Left renal pelvis (tissue), 4 donors: ENCODE measurements at places on chromosomes 13 and 19.

- DNase-seq = no peak
Measured at GRCh38 chr19:38149661-38150061, 74.4 kb downstream of the DPF1 start.

DNA sequence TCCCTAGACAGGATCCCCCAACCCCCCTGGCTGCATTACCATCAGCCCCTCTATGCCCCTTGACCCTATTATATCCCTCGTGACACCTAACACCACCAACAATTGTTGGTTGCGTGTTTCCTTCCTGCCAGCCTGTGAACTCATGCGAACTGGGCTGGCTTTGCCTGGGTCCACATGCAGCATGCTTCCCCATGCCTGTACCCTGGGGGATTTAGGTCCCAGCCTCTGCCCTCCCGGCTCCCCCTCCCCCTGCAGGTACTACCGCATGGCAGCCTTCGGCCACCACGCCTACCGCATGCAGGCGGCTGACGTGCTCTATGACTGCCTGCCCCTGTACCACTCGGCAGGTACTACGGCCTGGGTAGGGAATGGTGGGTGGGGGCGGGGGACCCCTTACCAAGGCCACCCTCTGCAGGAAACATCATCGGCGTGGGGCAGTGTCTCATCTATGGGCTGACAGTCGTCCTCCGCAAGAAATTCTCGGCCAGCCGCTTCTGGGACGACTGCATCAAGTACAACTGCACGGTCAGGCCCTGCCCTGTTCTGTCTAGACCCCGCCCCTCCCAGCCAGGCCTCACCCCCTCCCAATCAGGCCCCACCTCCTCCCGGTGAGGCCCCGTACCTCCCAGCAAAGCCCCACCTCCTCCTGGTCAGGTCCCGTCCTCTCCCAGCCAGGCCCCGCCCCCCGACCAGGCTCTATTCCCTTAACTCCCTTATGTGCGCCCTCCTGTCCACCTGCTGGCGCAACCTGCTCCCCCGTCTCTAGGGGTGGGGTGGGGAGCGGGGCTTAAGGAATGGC is 18.5 kb downstream of the SLC27A1 start:
- peak; percentile 65 for DNase-seq

DNA sequence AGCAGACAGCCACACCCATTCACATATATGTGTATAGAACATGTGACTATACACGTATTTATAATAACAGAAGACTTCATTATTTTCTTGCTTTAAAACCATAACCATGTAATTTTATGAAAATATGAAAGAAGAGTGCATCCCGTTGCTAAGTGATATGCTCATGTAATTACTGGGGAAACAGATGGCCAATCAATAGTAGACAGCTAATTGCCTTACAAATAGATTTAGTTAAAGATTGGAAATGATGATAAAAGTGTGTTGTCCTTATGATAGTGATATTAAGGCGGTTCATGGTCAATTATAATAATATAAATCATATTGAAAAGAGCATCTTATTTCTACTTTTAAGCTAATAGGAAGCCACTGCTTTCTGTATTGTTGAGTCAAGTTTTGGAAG is 95.9 kb downstream of the RFC3 start:
- DNase-seq = no peak

GRCh38 chr19:29285187-29285687 is 72.3 kb upstream of the UQCRFS1 start:
- no peak for DNase-seq

DNA sequence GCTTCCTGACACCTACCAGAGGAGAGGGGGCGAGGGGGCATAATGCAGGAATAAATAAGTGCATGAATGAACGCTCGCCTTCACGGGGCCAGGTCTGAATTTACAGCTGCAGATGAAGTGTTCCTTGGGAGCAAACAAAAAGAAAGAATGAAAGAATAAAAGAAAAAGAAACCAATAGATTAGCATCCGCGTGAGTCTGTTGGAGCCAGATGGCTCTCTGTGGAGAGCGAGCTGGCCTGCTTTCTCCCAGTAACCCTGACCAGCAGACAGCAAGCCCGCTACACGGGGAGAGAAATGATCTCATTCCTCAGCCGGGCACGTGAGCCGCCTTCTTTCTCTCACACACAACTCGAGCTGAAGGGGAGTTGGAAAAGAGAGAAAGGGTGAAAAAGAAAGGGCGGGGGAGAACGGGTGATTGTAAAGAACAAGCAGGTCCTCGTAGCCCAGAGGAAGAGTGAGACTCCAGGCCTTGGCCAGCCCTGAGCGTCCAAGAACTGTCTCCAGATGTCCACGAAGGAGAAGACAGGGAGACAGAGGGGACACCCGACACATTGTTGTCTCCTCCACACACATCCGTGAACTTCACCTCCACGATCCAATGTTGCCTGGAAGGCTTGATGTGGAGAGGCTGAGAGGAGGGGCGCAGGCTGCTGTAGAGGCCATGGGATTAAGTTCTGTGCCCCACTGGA is 81.4 kb downstream of the RNASEH2B start:
- DNase-seq = no peak

DNA sequence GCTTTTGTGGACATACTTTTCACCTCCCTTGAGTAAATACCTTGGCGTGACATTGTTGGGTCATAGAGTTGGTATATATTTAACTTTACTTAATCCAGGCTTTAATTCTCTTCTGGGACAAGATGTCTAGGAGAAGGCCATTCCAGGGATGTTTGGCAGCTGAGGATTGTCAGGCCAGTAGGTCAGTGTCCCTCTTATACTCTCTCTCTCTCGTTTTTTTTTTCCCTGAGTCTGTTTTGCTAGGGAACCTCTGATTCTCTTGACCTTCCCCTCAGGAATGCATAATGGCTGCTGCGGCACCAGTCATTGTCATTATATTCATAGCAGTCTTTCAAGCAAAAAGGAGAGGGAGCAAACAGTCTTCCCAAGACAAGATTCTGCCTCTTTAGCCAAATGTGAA is 48.8 kb downstream of the BICRA start:
- DNase-seq = no peak

- no peak for DNase-seq
Measured at GRCh38 chr19:47615714-47616113, 6.8 kb downstream of the BICRA start.

GRCh38 chr13:97261254-97262005 is 39.3 kb downstream of the MBNL2 start:
- DNase-seq = no peak

DNA sequence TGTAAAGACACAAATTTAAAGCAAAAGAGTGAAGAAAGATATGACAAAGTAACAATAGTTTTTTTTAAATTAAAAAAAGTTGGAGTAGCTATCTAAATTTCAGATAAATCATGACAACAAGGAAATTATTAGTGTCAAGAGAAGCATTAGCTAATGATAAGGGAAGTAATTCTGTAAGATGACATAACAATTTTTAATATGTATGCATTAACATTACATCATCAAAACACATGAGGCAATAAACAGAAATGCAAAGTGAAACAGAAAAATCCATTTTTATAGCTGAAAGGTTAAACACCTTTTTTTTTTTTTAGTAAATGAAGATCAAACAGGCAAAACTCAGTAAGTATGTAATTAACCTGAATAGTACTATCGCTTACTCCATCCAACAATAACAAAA is 804.9 kb upstream of the PRR20A start:
- DNase-seq = no peak

GRCh38 chr13:51500687-51501086 is 47.9 kb upstream of the INTS6 start:
- no peak for DNase-seq

DNA sequence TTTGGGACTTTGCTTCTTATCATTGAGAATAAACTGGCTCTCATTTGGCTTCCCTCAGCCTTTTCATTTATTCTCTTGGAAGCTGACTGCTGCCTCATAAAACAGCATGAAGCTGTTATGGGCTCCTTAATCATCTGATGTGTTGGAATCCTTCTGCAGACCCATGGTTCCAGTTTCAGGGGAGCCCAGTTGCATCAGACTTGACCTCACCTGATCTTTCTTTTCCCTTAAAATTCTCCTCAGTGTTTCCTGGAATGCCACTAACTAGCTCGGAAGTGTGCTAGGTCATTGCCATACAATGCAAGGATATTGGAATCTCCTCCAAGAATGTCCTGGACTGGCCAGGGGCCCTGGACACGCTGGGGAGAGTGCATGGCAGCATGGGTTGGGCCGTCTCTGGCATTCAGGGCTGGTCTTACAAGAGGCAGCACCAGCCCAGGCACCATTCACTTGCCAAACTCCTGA is 158.7 kb downstream of the FLT1 start:
- no peak for DNase-seq

GRCh38 chr19:1317274-1318003 is 31.8 kb downstream of the EFNA2 start:
- no peak for DNase-seq

DNA sequence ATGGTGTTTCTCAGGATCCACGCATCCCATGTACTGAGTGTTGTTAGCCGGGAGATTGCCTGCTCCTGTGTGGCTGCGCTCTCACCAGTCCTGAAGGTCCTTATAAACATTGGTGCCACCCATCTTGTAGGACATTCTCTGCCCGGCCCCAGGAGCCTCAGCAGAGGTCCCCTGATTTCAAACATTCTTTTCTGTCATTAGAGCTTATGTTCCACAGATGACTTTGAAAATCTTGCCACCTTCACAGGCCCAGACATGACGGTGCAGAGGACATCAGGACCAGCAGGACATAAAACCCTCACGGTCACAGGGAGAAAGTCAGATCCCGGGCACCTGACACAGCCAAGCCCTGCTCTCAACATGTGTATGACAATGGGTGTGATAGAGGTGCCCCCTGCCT is 33.2 kb upstream of the PEPD start:
- DNase-seq = no peak

DNA sequence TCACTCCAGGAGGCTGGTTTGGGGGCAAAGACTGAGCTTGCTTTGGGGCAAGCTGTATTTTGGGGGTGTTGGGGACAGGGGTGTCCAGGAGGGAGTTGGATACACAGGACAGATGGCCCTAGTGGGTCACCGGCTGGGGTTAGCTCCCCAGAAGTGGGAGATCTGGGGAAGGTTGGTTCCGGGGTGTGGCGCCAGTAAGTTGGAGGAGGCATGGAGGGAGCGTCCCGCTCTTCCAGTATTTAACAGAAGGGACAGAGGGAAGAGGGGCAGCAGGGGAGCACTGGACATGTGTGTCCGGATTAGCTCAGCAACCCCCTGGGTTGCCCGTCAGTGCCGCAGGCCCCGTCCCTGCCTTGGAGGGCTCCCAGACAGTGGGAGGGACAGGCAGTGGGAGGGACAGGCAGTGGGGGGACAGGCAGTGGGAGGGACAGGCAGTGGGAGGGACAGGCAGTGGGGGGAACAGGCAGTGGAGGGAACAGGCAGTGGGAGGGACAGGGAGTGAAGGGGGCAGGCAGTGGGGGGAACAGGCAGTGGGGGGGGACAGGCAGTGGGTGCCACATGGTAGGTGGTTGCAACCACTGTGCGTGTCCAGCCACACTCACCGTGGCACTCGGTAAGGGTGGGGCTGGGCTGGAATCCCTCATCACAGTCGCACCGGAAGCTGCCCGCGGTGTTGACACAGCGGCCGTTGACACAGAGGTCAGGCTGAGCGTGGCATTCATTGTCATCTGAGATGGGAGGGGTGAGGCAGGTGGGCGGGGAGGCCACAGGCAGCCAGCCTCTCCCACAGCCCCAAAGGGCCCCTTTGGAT is 33.2 kb downstream of the CCL25 start:
- DNase-seq = no peak

GRCh38 chr19:19550972-19551852 is 13.1 kb downstream of the CILP2 start:
- no peak for DNase-seq

GRCh38 chr19:1510442-1510806 is 2.4 kb downstream of the ADAMTSL5 start:
- DNase-seq = no peak

- DNase-seq = no peak
Measured at GRCh38 chr13:113427562-113428468, 25.5 kb downstream of the ADPRHL1 start.

- DNase-seq = no peak
Measured at GRCh38 chr13:98143601-98144026, 720 bp downstream of the FARP1 start.

GRCh38 chr19:49441210-49441959 is at the start of gene SLC17A7:
TSS of gene SLC17A7 (minus strand) at chr19:49441527. CDS start at chr19:49441379, 148 bp downstream.
- DNase-seq = no peak

DNA sequence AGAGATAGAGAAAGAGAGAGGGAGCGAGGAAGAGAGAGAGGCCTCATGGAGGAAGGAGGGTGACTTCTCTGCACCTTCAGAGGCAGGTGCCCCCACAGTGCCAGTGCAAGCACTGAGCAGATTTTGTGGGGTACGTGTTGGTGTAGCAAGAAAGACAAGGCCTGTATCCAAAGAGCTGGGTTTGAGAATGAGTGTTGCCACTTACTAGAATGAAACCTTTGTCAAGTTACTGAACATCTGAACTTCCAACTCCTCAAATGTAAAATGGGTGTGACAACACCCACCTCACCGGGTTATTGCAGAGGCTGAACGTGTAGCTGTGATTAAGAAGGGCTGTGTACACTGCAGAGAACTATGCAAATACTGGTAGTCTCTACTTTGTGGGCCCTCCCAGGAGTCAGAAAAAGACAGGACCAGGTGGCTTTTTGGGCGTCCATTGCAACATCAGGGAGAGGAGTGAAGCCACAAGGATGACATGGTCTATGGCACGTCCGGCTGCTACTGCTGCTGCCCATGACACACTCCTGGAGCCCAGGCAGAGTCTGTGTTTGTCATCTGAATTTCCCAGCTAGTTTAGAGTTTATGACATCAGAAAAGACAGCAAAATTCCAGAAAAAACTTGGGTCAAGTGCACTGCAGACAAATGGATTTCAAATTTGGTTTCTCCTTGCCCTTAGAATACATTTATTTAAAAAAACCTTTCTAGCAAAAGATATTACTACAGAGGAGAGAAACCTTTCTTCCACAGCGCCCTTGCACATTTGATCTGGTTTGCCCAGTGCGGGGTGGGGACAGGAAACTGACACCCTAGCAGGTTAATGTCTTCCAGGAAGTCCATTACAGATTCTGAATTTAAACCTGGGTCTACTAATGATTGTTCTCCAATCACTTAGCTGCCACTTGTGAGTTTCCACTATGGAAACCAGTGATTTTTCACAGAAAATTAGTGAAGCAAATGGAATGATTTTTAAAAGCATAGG is 54.0 kb upstream of the ATP12A start:
- DNase-seq = no peak

DNA sequence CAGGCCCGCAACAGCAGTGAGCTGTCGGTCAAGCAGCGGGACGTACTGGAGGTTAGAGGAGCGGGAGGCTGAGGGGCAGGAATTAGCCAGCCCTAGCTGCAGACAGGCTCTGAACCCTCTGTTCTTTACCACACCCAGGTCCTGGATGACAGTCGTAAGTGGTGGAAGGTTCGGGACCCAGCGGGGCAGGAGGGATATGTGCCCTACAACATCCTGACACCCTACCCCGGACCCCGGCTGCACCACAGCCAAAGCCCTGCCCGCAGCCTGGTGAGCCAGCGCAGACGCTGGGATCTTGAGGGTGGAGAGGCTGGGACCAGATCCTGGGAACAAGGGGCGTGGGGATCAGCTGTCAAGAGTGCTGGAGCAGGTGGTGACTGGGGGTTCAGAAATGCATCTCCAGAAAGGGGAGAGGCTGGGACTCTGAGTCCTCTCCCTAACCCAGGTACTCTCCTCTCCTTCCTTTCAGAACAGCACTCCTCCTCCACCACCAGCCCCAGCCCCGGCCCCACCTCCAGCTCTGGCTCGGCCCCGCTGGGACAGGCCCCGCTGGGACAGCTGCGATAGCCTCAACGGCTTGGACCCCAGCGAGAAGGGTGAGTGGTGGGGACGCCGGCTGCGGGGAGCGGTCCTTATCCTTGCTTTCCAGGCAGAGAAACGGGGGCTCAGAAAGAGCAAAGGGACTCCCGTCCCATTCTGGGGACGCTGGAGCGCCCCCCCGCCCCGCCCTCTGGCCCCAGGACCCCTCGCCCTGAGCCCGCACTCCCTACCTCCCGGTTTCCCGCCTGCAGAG is 10.4 kb downstream of the EPS8L1 start:
- DNase-seq = no peak

- no peak for DNase-seq
Measured at GRCh38 chr19:18871543-18871942, 24.4 kb downstream of the CERS1 start.
